ENCODE measurements at places on chromosomes 1 and 21.

DNA sequence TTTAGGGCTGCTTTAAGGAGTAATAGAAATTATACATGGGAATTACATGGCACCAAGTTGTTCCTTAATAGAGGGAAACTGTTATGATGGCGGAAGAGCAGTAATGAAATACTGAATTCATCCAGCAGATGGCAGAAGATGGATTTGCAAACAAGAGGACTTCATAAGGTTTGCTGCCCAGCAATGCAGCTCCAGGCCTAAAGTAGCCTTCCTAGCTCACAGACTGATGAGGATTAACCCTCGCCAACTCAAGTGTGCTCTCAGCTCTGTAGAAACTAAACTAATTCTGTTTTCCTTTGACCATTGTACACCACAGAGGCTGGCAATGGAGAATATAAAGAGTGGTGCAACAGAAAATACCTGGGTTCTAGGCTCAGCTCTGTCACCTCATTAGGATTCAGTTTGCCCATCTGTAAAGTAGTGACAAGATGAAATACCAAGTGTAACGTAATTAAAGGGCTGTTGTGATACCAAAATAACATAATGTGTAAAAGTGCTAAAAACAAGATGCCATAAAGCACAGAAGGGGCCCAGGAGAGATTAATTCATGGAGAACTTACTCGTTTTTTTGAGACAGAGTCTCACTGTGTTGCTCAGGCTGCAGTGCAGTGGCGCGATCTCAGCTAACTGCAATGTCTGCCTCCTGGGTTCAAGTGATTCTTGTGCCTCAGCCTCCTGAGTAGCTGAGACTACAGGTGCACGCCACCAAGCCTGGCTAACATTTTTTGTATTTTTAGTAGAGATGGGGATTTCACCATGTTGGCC lies 102.4 kb upstream of the SERBP1 start:
- no peak for DNase-seq

GRCh38 chr1:41020654-41021053 lies 871 bp downstream of the SLFNL1 start:
- DNase-seq, result no peak

GRCh38 chr1:21262293-21263051 lies 27.8 kb downstream of the ECE1 start:
- DNase-seq, result no peak

DNA sequence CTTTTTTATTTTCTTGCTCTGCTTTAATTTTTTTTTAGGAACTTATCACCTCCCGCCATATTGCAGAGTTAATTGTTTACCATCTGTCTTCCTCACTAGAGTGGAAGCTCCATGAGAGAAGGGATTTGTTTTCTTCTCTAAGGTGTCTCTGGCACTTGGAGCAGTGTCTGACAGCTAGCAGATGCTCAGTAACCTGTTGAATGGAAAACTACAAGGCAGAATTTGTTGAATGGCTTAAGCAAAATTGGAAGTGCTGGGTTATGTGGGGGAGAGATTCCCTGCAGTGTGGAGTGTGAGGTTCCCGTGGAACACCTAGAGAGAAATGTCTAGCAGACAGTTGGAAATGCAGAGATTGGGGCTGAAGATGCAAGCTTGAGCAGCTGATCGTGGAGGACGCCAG lies 59.5 kb upstream of the PARP1 start:
- DNase-seq, result no peak

- DNase-seq, result no peak
Observed at GRCh38 chr21:44379515-44379848, 26.1 kb downstream of the TRPM2 start.

GRCh38 chr1:113783254-113784103 lies 24.2 kb upstream of the PHTF1 start:
- DNase-seq, result no peak

- DNase-seq, result no peak
Observed at GRCh38 chr1:203556047-203556851, 62.3 kb downstream of the OPTC start.

GRCh38 chr1:47647327-47647845 lies 209.5 kb downstream of the FOXD2 start:
- DNase-seq, result no peak

- no peak for DNase-seq
Observed at GRCh38 chr1:228554107-228554506, 66.9 kb downstream of the RNF187 start.

GRCh38 chr1:110207831-110208230 lies 2.3 kb upstream of the KCNC4 start:
- DNase-seq, result no peak

DNA sequence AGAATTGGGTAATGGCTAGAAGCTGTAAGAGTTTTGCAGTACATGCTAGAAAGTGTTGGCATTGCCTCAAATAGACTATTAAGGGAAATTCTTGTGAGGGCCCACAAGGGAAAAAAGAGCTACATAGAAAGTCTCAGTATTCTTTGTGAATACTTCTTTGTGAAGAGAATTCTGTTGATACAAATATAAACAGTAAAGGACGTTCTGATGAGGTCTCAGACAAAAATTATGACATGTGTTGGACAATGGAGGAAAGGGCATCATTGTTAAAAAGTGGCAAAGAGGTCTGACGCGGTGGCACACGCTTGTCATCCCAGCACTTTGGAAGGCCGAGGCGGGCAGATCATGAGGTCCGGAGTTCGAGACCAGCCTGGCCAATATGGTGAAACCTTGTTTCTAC lies 458.9 kb downstream of the NCAM2 start:
- no peak for DNase-seq

DNA sequence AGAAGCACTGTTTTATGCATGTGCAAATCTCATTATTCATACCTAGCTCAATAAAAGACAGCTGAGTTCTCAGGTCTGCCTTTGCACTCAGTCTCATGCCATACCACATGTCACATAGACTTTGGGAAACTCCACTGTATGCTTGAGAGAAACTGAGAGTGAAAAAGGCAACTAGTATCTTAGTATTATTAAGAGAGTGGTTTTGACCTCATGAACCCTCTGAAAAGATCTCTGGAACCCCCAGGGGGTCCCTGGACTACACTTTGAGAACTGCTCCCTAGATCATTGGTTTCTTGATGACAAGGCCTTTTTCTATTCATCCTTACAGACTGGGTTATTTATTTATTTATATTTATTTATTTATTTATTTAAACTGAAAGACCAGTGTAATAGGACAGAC lies 3.7 kb upstream of the RHEX start:
- no peak for DNase-seq

DNA sequence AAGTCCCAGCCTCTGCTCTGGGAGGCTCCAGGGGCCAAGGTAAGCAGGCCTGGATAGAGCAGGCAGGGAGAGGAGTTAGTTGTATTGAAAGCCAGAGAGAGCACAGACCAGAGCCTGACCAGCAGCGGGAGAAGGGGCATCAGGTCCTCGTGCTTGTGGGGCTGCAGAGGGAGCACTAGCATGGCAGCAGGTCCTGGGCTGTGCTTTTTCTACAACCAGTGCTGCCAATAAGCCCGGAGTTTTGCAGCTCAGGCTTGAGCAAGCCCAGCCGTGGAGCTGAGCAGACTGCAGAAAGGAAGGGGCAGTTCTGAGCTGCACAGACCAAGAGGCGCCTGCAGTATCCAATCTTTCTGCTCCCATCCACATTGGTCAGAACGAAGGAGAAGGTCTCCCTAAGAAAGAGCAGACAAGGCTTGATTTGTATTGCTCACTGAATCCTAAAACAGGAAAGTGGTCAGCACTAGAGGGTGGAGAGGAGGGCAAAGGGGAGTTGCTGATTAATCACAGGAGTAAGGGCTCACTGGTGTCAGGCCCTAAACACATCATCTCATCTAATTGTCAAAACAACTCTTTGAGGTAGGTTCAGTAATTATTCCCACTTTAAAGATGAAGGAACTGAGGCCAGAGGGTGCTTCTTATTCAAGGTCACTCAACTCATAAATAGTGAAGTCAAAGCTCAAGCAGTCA lies 2.7 kb downstream of the DENND2D start:
- no peak for DNase-seq

DNA sequence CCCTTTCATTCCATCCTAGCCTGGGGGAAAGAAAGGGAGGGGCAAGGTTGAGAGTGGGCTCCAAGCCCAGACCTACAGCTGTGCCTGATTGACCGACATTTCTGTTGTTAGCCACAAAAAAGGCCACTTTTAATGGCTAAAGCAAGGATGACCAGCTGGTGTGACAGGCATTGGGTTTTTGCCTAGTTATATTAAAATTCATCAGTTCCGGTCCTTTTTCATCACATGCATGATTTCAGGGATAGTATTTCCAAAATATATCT lies 192.3 kb downstream of the ZNF326 start:
- no peak for DNase-seq

- no peak for DNase-seq
Observed at GRCh38 chr21:33870768-33871167, 44.8 kb downstream of the ATP5PO start.

GRCh38 chr21:36990508-36991205 lies 15.8 kb upstream of the RIPPLY3 start:
- no peak for DNase-seq

DNA sequence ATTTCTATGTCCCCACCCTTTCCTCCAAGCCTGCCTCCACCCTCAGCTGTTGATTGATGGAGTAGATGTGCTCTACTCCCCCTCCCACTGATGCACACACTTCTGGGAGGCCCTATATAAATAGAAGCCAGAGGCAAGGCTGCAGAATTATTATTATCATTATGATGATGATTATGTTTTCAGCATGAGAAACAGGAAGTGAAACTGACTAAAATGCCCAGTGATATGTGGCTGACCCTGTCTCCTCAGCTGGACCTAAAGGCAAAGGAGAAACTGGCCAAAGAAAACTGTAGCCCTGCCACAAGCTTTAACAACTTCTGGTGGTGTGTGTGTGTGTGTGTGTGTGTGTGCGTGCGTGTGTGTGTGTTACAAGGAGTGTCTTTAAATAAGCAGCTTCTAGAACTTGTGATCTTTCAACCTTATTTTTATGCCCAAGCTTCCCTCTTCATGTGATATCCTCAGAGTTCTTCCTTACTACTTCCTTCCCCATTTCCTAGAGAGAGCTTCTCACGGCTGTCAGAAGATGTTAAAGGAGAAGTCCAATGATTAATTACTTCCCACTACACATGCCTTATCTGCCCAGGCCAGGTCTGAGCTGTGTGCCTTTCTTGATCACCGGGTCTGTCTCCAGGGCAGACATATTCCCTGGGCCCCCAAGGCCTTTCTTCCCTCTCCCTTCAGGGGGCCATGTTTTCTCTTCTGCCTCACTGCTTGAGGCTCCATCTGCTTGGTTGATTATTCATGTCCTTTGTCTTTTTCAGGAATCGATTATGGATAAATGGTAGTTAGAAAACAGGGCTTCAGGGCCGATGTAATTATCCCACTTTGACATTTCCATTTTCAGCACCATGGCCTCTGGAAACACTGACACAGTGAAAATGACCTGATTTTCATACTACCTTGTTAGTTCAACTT lies 11.6 kb upstream of the MAPKAPK2 start:
- DNase-seq, result no peak

DNA sequence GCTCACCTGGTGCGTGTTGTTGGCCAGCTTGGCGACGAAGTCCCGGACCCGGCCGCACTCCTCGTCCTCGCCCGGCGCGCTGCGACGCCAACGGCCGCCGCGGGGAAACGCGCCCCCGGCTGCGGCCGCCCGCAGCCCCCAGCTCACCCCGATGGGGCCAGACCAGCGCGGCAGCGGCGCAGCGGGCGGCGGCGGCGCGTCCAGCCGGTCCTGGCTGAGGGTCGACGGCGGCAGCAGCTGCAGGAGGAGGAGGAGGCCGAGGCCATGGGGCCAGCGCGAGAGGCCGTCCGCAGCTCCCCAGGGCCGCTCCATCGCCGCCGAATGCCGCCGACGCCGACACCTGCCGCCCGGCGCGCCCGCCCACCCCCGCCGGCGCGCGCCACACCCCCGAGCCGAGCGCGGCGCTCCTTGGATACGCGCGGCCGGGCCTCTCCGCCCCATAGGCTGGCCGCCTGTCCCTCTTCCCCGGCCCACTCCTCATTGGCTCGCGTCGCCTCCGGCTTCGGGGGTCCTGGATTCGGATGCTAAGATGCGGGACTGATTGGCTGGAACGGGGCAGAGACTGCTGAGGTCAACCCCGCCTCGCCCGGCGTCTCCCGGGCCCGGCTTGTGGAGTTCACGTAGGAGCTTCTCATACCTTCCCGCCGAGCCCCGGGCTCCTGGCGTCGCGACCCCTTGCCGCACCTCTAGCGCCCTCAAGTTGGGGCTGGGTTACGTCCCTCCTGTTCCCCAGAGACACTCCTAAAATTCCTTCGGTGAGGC lies at the start of gene SORT1:
TSS of gene SORT1 (minus strand) at position 338 of the 762 bp plus-strand sequence. CDS start at position 312, 26 bp downstream.
- DNase-seq, result no peak

GRCh38 chr1:90964444-90965035 lies 57.3 kb downstream of the ZNF644 start:
- no peak for DNase-seq

- DNase-seq, result no peak
Observed at GRCh38 chr1:222370081-222370912, 177.6 kb downstream of the HHIPL2 start.

- no peak for DNase-seq
Observed at GRCh38 chr1:204104331-204105130, 31.6 kb downstream of the SOX13 start.

GRCh38 chr1:180612632-180613031 lies 19.2 kb upstream of the XPR1 start:
- DNase-seq, result no peak

GRCh38 chr1:116679828-116680628 lies 12.5 kb upstream of the IGSF3 start:
- DNase-seq, result no peak

DNA sequence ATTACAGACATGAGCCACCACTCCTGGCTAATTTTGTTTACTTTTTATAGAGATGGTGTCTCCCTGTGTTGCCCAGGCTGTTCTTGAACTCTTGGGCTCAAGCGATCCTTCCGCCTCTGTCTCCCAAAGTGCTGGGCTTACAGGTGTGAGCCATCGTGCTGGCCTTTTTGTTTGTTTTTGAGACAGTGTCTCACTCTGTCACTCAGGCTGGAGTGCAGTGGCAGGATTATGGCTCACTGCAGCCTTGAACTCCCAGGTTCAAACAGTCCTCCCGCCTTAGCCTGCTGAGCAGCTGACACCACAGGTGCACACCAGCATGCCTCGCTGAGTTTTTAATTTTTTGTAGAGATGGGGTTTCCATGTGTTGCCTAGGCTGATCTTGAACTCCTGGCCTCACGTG lies 49.1 kb downstream of the ADARB1 start:
- DNase-seq, result no peak

DNA sequence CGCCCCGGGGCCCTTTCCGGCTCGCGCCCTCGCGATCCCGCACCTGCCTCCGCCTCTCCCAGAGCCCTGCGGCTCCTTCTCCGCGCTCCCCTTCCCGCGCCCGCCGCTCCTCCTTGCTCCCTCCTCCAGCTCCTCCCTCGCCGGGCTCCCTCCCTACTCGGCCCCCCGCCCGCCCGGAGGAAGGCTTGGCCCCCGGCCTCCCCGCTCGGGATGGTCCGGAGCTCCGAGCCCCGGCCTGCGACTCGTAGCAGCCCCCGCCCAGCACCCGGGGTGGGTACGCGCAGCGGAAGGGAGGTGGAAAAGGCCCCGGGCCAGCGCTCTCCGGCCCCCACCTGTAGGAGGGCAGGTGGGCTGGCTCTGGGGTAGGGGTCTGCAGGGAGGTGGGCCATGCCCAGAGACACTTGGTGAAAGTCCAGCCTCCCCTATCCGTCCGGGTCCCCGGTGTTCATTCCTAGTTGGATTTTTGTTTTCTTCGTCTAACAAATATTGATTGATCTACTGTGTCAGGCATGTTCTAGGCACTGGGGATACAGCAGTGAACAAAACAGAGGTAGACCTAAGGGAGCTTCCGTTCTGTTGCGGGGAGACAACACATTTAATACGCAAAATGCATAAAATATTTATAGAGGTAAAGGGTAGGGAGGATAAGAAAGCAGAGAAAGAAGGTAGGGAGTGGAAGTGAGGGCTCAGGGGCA lies at the start of gene HTR1D:
TSS of gene HTR1D (minus strand) at position 82 of the 695 bp plus-strand sequence. CDS start 23,283 bp downstream, outside the sequence.
- no peak for DNase-seq
